NCI-H526 (cell line): ENCODE measurements at places on chromosomes 7 and 10.
A peak's percentile ranks its signal among the peaks of the same experiment; 100 is the strongest.

- DNase-seq: no peak
These were observed 50.7 kb downstream of the MTURN start for GRCh38 chr7:30185496-30185895.

GRCh38 chr7:141427134-141427533 is 124.1 kb upstream of the AGK start:
- no peak for DNase-seq

- no peak for DNase-seq
These were observed at the start of gene OPALIN for GRCh38 chr10:96358851-96359540. TSS of gene OPALIN (minus strand) at chr10:96359002. CDS start at chr10:96358896, 106 bp downstream.

DNA sequence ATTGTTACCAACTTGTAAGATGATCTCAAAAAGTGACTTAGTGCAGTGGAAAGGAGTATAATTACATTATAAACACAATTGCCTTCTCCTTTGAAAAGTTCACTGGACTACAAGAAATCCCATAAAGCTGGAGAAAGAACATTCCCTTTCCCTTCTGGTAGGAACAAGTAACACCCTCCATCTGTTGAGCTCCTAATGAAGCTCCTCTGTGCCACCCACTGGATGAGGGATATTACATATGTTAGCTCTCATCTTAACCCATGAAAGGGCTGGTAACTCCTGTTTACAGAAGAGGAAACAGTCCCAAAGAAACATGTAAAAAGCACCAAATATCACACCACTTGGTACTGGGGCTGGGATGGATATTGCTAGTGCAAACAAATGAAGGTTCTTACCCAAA is 8.1 kb downstream of the PGAM1 start:
- no peak for DNase-seq

GRCh38 chr7:95915731-95916130 is 143.4 kb downstream of the DYNC1I1 start:
- DNase-seq: no peak

- peak; percentile 4 for DNase-seq
These were observed 93.4 kb downstream of the DOCK4 start for GRCh38 chr7:112112822-112113255.

DNA sequence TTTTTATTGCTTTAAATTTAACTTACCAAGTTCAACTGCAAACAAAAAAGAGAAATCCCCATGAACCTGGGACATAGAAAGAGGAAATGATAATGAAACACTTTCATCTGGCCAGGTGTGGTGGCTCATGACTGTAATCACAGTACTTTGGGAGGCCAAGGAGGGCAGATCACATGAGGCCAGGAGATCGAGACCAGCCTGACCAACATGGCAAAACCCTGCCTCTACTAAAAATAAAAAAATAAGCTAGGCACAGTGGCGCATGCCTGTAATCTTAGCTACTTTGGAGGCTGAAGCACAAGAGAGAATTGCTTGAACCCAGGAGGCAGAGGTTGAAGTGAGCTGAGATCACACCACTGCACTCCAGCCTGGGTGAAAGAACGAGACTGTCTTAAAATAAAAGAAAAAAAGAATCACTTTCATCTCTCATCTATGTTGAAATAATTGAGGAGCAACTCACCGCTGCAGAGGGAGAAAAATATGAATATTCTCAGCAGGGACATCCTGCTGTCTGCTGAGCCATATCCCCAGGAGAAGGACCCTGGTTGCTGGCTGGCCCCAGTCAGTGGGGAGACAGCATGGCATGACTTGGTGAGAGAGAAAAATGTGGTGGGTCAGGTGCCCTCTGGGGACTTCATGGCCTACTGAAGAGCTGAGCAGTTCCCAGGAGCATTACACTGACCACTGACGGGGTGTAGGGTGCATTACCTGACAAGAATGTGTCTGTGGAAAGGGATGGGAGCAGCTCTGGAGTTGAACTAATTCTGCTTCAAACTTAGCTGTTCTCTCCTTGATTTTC is 22.8 kb upstream of the TARP start:
- DNase-seq: no peak
